AG10803 (cell line): ENCODE measurements at places on chromosomes 5 and 9.

DNA sequence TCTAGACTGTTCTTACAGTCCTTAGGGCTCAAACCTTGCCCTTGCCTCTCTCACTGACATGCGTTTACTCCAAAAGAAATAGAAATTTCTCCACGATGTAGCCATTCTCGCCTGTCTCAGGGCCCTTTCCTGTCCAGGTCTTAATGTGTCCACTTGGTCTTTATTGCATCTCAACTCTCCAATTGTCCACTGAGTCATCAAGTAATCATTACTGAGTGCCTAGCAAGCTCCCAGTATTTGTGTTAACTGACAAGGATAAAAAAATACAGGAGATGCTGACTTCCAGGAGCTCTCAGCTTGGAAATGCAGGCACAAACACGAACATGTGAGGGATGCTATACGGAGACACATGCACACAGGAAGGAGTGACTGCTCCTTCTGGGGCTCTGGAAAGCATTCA, 147.3 kb downstream of the ARSB start:
- DNase-seq: no peak

GRCh38 chr9:136387217-136387616, 12.8 kb downstream of the SNAPC4 start:
- no peak for DNase-seq

GRCh38 chr9:112031400-112031799, 134.8 kb downstream of the UGCG start:
- no peak for DNase-seq

GRCh38 chr5:88732181-88732633, 150.8 kb downstream of the MEF2C start:
- peak; percentile 69 for DNase-seq

GRCh38 chr5:7856855-7857254, 5.9 kb upstream of the CFAP90 start:
- peak; percentile 28 for DNase-seq

- DNase-seq: peak; percentile 25
These were observed 54.0 kb downstream of the FOXD1 start for GRCh38 chr5:73394610-73395009.

GRCh38 chr9:122389799-122390481, 19.1 kb downstream of the PTGS1 start:
- DNase-seq: no peak

DNA sequence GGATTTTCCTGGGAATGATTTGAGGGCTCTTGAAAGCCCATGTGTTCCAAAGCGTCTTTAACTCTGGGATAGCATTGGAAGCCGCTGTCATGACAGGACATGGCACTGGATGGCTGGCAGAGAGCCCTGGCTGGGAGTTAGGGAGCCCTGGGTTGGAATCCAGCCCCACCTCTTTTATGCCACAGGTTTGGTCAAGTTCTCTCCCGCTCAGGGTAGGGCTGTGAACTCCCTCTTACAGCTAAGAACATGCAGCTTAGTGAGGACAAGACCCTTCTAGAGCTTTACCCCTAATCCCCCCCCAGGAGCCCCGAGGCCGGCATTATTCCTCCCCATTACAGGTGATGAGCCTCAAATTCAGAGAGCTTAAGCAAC, 37.2 kb downstream of the OLFML2A start:
- no peak for DNase-seq

- DNase-seq: no peak
These were observed 6.8 kb upstream of the IRX4 start for GRCh38 chr5:1889321-1890065.

DNA sequence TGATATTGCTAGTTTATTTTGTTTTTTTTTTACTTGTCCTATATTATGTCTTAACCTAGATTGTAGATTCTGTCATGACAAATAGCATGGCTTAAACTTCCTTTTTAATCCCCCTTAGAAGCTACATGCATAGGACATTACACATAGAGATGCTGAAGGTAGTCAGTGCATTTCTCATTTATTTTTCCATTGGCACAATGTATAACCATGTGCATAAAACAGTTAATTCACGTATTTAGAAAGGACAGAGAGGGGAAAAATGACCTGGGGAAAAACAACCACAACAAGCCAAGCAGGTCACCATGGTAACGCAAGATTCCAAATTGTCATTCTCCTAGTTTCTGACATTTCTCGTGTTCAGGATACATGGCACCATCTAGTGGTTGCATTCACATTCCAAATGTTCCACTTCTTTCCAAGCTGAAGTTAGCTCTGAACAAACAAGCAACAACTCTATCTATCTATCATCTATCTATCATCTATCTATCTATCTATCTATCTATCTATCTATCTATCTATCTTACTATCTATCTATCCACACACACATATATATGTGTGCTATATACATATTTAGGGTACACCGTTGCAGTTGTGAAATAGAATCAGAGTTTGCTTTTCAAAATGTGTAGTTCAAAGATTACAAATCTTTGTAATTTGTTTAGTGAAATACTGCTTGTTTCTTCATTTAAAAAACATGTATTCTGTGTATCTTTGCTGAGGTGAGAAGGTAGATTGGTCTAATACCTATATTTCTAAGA, 487.2 kb upstream of the ST8SIA4 start:
- peak; percentile 46 for DNase-seq

GRCh38 chr9:16361118-16361517, 509.4 kb downstream of the BNC2 start:
- peak; percentile 30 for DNase-seq

DNA sequence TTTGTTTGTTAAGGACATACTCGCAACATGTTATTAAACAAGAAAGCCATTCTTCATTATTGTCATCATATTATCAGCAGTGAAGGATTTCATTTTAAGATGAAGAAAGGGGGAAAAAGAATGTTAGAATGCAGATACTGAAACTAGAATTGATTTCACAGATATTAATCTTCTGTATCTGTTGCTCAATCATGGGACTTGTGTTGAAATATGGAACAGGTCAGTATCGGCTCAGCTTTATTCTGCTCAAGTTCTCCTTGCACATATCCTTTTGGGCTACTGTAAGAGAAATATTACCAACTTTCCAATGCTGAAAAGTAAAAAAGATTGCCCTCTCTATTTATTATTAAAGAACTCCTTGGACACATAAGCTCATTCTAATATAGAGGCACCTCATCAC, 13.8 kb upstream of the ANXA1 start:
- DNase-seq: no peak

- no peak for DNase-seq
These were observed 257.6 kb downstream of the RFX3 start for GRCh38 chr9:3268223-3268622.

DNA sequence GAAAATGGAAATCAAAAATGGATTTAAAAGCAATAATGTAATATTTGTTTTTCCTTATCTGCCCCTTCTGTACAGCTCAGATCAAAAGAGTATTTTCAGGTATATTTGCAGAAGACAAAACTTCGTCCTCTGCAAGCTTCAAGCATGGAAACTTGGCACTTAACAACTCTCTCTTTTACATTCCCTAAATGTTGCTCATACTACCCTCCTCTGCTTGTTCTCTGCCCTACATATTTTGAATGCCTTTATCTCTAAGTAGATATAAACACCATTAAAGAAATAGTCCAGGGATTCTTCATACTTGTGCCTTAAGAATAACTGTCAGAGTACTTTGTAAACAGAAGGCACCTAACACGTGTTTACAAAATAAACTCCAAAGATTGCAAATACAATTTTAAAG, 19.2 kb upstream of the SMC2 start:
- peak; percentile 79 for DNase-seq

- DNase-seq: no peak
These were observed 1.4 kb downstream of the FAM169A start for GRCh38 chr5:74864823-74865222.

GRCh38 chr5:115194676-115195075, 25.0 kb upstream of the TRIM36 start:
- peak; percentile 74 for DNase-seq

- no peak for DNase-seq
These were observed 168.3 kb upstream of the TLE4 start for GRCh38 chr9:79403495-79403894.

DNA sequence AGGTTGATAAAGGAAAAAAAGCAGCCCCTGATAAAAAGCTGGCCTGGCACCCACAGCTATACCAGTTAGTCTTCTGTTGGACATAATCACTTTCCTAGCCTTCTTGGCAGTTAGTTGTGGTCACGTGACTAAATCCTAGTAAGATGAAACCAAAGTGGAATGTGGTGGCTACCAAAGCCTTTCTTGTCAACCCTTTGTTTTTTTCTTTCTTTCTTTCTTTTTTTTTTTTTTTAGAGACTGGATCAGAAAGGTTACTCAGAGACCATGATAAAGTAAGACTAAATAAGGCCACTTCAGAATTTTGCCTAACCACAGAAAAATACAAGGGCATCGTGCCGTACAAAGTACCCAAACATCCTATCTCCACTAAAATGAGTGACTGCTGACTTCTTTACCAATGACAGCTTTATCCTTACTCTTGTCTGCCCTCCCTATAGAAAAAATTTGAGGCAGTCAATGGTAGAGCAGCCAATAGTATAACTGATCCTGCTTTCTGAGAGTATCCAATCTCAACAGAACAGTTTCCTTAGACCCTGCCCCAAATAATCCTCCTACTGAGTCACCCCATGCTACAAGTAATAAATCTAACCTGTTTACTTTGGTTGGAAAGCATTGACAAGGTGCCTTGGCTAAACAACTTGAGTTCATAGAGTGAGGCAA, 14.2 kb upstream of the KIF27 start:
- peak; percentile 80 for DNase-seq

DNA sequence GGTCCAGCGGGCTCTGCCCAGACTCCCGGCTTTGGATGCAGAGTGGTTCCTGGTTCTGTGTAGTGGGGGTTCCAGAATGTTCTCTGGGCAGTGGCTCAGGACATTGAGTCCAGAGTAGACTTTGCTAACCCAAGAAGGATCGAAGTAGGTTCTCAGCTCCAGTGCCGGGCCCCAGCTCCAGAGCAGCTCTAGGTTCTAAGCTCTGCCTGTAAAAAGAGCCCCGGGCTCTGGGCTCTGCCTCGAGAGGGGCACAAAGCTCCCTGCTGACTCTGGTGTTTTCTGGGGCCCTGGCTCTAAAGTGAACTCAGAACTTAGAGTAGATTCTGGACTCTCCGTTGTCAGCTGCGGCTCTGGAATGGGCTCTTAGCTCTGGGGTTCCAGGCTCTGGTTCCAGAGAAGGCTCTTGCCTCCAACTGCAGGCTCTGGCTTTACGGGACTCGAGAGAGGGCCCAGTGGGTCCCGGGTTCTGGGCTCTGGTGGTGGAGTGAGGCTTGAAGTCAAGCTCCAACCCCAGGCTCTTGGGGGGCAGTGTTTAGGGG, 414 bp downstream of the WDR38 start:
- DNase-seq: no peak

GRCh38 chr5:45225571-45226031, 416.9 kb downstream of the MRPS30 start:
- DNase-seq: no peak

GRCh38 chr9:95641586-95641985, 124.8 kb upstream of the PTCH1 start:
- no peak for DNase-seq

DNA sequence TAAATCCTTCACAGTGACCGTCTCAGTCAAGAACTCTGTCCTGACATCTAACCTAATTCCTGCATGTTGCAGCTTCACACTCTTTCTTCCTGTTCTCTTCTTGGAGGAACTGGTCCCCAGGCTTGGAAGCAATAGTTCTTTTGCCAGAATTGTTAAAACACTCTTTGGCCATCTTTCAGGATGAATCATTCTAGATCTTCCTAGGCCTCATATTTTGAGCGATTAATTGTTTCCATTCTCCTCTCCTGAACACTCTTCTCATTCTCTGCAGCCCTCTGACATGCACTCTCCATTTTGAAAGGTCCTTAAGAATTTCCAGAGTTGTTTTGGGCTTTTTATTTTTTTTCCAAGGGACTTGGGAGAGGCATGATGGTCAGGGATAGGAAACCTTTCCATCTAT, 85.8 kb downstream of the FAM114A2 start:
- DNase-seq: peak; percentile 84

GRCh38 chr5:96062836-96063235, 101.2 kb upstream of the ELL2 start:
- DNase-seq: no peak

GRCh38 chr5:1473746-1474145, 28.5 kb upstream of the SLC6A3 start:
- no peak for DNase-seq

- DNase-seq: no peak
These were observed 55.4 kb upstream of the MIER3 start for GRCh38 chr5:57007344-57007743.

DNA sequence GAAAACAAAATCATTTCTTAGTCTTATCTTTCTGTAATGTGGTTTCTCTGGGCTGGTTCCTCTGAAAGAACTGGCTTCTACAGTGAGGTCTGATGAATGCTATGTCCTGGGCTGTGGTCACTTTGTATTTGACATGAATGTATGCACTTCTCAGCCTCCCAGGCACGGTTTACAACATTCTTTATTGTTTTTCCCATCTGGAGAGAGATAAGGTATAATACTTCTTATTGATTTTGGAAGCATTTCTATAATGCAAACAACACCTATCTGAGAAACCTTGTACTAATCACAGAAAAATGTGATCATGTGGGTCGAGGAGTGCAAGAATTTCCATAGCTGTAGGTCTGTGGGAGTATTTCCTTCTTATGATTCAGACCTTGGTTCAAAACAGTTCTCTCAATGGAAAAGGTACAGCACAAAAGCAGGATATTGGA, 46.9 kb downstream of the ACTBL2 start:
- peak; percentile 79 for DNase-seq

DNA sequence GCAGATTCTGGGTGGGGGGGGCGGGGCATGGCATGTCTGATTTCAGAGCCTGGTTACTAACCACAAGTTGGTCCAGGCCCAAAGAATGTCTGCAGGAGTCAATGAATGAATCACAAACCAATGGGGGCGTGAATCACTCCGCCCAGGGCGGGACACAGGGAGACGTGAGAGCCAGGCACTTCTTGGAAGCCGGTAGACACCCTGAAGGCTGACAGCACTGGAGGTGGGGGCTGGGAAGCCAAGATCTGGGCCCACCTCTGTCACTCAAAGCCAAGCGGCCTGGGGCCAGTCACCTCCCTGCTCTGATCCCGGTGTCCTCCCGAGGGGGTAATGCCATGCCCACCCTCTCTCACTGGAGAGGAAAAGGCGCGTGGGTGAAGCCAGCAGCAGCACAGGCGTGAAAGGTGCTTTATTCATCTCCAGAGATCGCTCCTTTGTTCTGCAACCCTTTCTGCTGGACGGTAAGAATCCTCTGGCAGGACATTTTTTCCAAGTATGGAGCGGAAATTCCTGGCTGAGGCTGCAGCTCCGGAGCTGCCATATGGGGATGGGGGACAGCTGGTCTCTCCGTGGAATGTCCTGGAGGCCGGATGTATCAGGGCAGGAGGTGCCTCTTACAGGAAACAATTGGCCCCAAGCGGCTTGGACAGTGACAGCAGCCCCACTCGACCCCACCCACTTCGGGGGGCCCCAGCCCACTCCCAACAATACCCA, 85.0 kb downstream of the STK10 start:
- peak; percentile 95 for DNase-seq

DNA sequence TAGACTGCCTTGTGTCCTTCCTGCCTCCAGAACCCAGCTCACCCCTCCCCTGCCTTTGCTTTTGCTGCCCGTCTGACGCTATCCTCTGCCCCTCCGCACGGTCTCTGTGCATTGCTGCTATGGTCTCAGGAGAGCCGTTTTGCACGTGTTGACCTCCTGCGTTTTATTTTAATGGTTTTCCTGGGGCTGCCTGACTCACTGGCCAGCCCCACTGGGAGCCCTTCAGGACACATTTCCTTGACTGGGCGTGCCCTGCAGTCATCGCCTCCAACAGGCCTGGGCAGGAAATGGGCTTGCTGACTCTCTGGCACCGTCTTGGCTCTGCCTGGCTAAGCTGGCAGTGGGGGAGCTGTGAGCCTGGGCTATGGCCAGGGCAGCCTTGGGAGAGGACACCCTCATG, 17.9 kb upstream of the ASS1 start:
- peak; percentile 68 for DNase-seq

GRCh38 chr5:138536665-138537315, 6.2 kb downstream of the ETF1 start:
- no peak for DNase-seq
